ENCODE measurements at places on chromosomes 1 and 21.

GRCh38 chr1:179971563-179972496, 17.2 kb downstream of the CEP350 start:
- no peak for DNase-seq

DNA sequence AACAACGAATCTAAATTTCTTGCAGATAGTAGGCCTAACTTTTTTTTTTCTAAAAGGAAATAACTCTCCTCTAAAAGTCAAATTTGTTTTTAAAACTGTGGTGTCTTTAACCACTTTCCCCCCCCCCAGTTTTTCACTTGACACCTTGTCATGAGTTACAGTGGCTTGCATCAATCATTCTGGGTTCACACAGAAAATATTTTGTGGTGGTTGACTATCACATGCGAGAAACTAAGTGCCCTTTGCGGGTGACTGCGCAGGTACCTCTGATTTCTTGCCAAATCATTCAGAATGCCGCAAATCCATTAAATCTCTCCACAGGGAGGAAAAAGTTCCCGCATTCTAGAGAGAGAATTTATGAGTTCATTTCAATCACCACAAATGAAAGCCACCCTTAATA, 23.8 kb upstream of the SAMSN1 start:
- no peak for DNase-seq

DNA sequence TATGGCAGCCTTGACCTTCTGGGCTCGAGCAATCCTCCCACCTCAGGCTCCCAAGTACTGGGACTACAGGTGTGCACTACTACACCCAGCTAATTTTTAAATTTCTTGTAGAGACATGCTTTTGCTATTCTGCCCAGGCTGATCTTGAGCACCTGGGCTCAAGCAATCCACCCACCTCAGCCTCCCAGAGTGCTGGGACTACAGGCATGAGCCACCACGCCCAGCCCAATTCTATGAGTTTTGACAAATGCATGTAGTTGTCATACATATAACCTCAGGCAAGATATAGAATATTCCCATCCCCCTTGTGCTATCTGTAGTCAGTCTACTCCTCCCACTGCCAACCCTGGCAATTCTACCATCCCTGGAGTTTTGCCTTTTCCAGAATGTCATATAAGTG, 38.7 kb upstream of the TTC22 start:
- no peak for DNase-seq

- no peak for DNase-seq
These were observed 173.6 kb downstream of the COP1 start for GRCh38 chr1:176033474-176033873.

DNA sequence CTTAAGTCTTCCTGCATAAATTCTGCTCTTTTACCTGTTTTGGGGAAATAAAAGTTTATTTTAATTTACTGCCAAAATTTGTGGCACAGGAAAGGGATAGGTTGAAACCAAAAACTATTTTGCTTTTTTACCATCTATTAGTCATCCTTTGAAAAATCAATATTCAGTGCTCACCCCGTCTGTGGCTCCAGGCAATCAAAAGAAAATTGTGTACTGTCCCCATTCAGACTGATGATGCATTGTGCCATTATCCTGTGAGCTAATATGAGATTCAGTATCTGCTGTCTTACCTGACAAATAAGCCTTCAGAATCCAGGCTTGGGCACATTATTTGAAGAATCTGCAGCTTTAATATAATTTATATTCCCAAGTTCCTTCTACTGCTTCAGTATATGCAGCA, 650.7 kb downstream of the KIF26B start:
- no peak for DNase-seq

GRCh38 chr1:207084232-207084631, 4.4 kb upstream of the C4BPB start:
- DNase-seq: no peak

- DNase-seq: no peak
These were observed 17.1 kb downstream of the CAPZA1 start for GRCh38 chr1:112636597-112637253.

GRCh38 chr1:78113156-78113916, 67.6 kb downstream of the GIPC2 start:
- no peak for DNase-seq

GRCh38 chr1:62530516-62531154, 66.7 kb upstream of the ANGPTL3 start:
- no peak for DNase-seq

DNA sequence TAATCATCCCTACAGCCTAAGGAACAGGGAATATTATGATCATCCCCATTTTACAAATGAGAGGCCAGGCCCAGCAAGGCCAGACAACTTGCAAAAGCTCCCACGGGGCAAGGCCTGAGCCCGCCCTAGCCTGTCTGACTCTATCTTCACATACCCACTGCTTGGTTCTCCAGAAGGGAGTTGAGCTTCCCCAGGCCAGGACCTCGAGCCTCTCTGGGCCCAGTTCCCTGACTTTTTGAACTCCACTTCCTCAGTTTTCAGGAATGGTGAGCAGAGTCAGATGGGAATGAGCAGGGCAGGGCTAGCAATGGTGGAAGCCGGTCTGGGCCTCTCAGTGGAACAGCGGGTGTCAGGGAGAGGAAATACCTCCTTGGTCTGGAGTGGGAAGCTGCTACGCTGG, 39.3 kb downstream of the CACNA1S start:
- no peak for DNase-seq

DNA sequence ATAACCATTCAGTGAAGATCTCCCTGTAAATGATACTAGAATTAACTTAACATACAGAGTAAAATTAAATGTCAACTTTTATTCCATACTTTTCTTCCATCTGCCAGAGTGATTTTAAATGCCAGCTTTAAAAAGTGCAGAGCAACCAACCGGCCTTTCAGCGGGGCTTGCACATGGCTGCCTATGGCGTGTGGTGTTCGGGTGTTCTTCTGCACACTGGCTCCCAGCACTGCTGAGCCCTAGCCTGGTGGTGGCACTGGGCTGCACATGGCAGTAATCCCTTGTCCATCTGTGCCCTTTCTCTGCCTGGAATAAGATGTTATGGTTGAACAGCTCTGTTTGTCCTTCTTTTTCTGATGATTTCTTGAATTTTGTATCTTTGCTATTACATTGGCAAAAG, 156.3 kb downstream of the SNX7 start:
- DNase-seq: no peak

DNA sequence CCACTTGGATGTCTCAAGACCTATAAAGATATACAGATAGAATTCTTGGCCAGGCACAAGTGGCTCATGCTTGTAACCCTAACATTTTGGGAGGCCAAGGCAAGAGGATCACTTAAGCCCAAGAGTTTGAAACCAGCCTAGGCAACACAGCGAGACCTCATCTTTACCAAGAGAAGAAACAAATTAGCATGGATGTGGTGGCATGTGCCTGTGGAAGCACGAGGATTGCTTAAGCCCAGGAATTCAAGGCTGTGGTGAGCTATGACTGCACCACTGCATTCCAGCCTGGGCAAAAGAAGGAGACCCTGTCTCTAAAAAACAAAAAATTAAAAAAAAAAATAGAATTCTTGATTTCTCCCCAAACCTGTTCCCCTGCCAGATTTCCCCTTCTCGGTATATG, 8.3 kb downstream of the ASAP3 start:
- DNase-seq: no peak

- no peak for DNase-seq
These were observed 30.9 kb downstream of the ERG start for GRCh38 chr21:38467374-38467773.

GRCh38 chr1:206653715-206654459, 18.6 kb downstream of the DYRK3 start:
- no peak for DNase-seq

GRCh38 chr21:42619166-42619565, 34.3 kb upstream of the PDE9A start:
- DNase-seq: no peak

DNA sequence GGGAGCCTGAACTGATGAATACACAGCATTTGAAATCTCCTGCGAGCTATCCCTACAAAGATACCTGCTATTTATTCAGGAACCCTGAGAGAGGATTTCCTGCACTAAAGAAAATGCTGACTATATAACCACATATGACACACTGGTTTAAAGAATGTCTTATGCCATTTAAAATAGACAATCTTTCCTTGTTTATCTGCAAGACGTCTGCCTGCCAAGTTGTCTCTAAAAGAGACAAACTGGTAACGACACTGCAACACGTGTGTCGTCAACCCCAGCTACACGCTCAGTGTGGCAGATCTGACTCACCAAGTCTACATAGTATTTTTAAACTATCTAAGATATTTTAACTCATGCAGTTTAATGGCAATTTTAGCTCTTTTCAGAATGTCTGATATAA, 42.7 kb downstream of the APP start:
- no peak for DNase-seq

GRCh38 chr1:94050254-94050653, 70.7 kb downstream of the ABCA4 start:
- no peak for DNase-seq

DNA sequence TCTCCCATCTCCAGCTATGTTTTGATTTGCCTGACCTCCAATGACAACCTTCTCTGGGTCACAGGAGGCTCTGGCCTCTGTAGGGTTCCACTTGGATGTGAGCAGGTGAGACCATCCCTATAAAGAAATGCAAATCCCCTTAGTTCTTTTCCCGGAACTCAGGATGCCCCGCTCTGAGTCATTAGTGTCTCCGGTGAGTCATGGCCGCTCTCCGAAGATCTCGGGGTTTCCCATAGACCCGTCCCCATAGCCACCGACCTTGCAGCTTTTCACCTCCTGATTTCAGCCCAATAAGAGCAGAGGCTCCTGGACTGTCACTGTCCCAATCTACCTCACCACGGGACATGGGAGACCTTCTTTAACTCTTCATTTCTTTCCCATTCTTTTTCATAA, 98.2 kb downstream of the PGBD5 start:
- DNase-seq: no peak

DNA sequence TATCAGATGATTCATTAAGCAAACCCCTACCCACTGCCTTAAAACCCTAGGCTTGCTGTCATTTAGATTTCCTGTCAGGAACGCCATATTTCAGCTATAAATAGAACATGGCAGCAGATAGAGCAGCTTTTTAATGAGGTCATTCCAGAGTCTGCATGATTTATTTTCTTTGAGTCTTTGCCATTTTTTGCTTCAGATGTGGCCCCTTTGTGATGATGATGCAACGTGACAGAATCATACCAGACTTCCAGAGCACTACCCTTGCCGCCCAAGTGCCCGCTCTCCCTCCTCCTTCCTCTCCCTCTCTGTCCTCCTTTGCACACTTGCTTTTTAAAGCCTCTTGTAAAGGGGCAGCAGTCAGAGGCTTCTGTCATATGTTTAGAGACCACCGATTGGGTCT, 55.5 kb upstream of the TRIM67 start:
- no peak for DNase-seq

DNA sequence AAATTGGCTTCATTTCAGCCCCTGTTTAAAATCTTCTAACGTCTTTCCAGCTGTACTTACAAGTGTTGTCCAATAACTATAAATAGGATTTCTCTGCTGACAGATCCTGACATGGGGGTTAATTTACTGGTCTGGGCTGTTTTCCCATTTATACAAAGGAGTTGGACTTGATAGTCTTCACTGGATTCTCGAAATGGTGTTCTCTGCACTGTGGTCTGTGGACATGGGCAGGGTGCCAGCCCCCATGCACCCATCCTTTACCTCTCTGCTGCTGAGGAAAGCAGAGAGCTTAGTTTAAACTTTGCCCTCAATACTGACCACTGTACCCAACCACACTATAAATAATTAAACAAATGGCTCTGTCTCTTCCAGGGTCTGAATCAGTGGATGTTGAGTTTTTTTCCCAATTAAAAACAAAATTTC, 5.2 kb downstream of the DIO1 start:
- DNase-seq: no peak

GRCh38 chr1:58818075-58818474, 34.2 kb upstream of the JUN start:
- DNase-seq: no peak

GRCh38 chr1:240526312-240526711, 85.6 kb downstream of the GREM2 start:
- no peak for DNase-seq

GRCh38 chr1:117511273-117511672, 94.6 kb upstream of the TENT5C start:
- DNase-seq: no peak

DNA sequence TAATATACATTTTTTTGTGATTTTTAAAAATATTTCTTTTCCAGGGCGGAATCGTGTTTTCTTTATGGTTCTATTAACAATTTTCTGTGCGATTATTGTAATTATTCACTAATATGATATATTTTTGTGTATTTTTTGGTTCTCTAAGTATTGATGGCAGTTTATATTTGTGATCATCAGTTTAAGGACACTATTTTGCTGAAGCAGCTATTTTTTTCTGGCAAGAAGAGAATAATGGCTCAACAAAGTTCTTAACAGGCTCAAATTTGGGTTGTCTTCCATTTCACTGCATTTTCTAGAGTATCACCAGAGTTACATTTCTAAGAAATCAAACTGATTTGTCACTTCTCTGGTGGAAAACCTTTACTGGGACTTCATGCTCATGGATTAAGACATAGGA, 178.4 kb downstream of the HS2ST1 start:
- DNase-seq: no peak

DNA sequence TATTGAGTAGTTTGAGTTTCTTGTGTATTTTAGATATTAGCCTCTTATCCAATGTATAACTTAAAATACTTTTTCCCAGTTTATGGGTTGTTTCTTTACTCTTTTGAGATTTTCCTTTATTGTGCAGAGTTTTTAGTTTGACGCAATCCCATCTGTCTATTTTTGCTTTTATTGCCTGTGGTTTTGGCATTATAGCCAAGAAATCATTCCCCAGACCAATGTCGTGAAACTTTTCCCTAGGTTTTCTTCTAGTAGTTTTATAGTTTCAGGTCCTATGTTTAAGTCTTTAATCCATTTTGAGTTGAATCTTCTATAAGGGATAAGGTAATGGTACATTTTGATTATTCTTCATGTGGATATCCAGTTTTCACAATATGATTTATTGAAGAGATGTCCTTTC, 87.6 kb downstream of the LEPR start:
- DNase-seq: no peak

DNA sequence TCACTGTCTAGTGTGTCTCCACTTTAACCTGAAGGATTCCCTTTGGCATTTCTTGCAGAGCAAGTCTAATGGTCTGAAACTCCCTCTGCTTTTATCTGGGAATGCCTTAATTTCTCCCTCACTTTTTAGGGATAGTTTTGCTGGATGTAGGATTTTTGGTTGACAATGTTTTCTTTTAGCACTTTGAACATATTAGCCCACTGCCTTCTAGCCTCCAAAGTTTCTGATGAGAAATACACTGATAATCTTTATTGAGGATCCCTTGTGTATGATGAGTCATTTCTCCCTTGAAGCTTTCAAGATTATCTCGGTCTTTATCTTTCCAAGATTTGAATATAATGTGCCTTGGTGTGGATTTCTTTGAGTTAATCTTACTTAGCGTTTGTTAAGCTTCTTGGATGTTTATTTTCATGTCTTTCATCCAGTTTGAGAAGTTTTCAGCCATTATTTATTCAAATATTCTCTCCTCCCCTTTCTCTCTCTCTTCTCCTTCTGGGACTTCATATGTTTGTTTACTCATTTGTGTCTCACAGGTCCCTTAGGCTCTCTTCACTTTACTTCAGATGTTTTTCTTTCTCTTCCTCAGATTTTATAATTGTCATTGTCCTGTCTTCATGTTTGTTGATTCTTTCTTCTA, 53.1 kb downstream of the STYXL2 start:
- DNase-seq: no peak

- no peak for DNase-seq
These were observed 161.4 kb upstream of the ARHGEF16 start for GRCh38 chr1:3292868-3293562.

Measured in activated gamma-delta T cell (primary cell).